ENCODE measurements at places on chromosomes 13 and 19. TPM values are rescaled to one million over a fixed set of nuclear protein-coding genes. Genes with fewer than 3 reads are reported as not detected.
A peak's percentile ranks its signal among the peaks of the same experiment; 100 is the strongest.

DNA sequence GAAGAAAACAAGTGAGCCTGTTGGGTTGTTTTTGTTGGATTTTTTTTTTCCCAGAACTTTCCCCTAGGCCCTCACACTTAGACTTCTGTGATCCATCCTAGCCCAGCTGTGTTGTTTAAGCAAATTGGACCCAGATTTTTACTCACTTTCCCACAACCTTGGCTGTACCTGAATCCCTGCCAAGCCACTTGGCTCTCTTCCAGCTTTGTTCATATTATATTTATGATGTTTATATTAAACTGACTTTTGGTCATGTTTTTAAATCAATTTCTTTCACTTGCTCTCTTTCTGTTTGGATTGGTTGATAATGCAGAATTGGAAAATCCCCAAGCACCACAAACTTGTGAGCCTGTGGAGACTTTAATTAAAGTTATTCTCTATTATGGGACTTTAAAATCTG is 16.6 kb downstream of the OLFM4 start:
- DNase-seq, result no peak

- DNase-seq, result no peak
Observed at GRCh38 chr19:1249990-1250436, 1.6 kb downstream of the MIDN start.

DNA sequence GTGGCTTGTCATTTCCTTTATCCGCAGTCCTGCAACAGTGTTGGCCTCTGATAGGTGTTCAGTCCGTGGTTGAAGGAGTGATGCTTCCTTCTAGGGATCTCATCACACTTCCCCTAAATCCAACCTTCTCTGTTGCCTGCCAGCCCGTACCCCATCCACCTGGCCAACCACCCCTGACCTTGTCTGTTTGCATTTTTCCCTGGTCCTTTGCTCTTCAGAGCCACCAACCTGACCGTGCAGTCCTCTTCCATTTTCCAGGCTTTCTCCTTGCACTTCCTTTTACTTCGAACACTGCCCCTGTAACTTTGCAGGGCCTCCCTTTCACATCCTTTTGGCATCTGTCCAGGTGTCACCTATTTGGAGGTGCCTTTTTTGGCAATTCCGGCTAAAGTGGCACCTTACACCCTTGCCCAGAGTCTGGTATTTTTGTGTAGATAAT is 696 bp downstream of the ZNF460 start:
- DNase-seq, result no peak

- DNase-seq, result no peak
Observed at GRCh38 chr19:18488403-18488723, 33.5 kb downstream of the ELL start.

DNA sequence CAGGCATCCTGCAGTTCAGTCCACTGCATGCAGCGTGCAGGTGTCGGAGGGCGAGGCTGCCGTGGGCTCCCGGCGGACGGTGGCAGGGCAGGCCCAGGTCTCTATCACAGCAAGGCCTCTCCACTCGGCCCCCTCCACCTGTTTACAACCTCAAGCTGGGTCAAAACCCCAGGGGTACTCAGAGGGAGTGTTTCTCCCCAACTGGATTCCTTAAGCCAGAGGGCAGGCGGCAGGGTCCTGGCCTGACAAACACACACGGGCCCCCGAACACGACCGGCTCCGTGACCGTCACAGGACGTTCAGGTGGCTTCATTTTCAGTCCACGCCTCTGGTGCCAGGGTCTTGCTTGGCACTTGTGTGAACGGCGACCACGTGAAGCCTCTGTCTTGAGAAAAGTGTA is 23.5 kb downstream of the RASA3 start:
- DNase-seq, result no peak

DNA sequence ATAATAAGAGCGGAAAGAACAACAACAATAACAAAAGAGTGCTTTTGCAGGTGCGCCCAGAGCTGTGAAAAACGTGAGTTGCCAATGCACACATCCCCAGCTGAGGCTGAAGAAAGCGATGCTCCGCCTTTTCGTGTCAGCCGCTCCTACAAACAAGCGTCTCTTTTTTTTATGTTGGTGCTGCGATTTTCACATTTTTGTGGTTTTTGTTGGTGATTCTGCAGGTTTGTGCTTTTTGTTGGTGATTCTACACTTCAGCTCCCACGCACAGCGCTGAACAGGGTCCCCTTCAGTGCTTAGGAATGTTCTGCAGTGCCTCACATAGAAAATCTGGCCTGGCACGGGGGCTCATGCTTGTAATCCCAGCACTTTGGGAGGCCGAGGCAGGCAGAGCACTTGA is 7.3 kb upstream of the SBK3 start:
- DNase-seq, result no peak

- peak; percentile 46 for DNase-seq
Observed at GRCh38 chr19:34096020-34096915, 76.0 kb upstream of the LSM14A start.

GRCh38 chr13:77113496-77113895 is 86.5 kb upstream of the FBXL3 start:
- no peak for DNase-seq

DNA sequence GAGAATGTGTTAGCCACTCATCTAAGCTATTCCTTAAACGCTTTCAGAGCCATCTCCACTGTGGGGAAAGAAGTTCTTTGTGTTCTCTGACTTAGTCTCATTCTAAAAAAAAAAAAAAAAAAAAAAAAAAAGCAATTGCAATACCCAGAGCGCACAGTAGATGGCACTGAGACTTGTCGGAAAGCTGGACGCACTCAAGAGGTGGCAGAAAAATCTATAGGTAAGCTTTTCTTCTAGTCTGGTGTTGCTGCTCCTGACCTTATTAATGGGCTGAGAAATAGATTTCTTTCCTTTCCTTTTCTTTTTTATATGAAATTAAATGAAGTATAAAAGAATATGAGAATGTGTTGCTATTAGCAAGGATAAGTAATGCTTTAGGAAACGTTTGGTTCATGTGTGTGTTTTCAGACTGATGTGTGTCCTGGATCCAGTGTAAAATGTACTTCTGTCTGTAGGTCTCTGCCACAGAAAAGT is 4.7 kb upstream of the GJB2 start:
- DNase-seq, result peak; percentile 21

GRCh38 chr19:3036119-3036976 is 7.3 kb upstream of the TLE2 start:
- DNase-seq, result peak; percentile 78

DNA sequence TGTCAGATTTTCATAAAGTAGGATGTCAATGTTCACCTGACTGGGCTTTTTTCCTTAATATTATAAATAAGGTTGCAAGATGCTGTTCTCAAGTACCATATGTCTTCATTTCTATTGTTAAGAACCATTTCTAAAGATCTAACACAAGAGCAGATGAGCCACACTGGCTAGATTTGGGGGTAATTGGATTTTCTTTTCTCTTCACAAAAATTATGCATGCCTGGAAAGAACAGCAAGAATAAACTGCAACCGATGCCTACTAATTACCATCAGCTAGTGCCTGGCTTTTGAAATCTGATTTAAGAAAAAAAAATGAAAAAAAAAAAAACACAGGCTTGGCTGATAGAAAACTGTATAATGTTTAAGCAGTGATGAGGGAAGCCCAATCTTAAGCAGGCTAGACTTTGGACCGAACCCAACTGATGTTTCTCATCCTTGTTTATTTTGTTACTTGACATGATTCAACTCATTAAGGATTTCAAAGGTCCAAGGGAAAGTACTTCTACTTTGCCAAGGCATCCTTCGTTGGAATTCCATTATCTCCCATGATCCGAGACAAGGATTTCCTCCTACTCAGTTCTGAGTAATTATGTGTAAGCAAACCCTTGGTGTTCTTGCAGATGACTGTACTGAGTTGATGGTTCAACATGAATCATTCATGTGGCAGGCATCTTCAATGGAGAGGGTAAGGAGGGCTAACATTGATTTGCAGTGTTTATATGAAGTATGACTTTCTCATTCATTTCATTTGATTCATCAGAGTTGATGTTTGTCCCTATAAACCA is 300.5 kb downstream of the SPRY2 start:
- DNase-seq, result peak; percentile 63

GRCh38 chr13:28716511-28716910 is 2.3 kb downstream of the SLC46A3 start:
- peak; percentile 18 for DNase-seq

Gene USE1
- total RNA-seq, result 25.1 TPM

Gene ZNF541
- total RNA-seq, result not detected

Gene MISP3
- total RNA-seq, result 4.0 TPM

Gene PDE4C
- 0.20 TPM for total RNA-seq

Gene HS6ST3
- total RNA-seq, result not detected

Gene SERPINE3
- not detected for total RNA-seq

Gene PVR
- total RNA-seq, result 50.1 TPM

Gene FAM83E
- 0.57 TPM for total RNA-seq
